Ovary (tissue), 10 donors: ENCODE measurements at places on chromosomes 3 and 15.

- no peak for DNase-seq
These were observed 32.1 kb upstream of the RFTN1 start for GRCh38 chr3:16545413-16546185.

GRCh38 chr3:43729707-43730414 lies 39.1 kb downstream of the ABHD5 start:
- DNase-seq: no peak

DNA sequence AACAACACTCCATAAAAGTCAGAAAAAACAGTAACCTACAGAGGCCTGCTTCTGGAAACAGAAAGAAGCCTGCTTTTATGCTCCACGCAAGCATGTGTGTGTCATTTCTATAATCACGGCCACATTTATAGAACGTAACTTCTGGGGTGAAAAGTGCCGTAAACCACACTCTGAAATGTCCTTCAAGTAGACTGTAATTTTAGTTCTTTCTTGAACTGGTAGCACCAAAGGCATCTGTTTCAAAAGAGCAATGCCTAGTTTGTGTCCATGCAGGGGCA lies 19.5 kb upstream of the CMTM7 start:
- DNase-seq: no peak

- DNase-seq: no peak
These were observed 235.2 kb downstream of the GREM1 start for GRCh38 chr15:32952901-32953532.

- no peak for DNase-seq
These were observed 322.6 kb downstream of the GABRG3 start for GRCh38 chr15:27293607-27294006.

DNA sequence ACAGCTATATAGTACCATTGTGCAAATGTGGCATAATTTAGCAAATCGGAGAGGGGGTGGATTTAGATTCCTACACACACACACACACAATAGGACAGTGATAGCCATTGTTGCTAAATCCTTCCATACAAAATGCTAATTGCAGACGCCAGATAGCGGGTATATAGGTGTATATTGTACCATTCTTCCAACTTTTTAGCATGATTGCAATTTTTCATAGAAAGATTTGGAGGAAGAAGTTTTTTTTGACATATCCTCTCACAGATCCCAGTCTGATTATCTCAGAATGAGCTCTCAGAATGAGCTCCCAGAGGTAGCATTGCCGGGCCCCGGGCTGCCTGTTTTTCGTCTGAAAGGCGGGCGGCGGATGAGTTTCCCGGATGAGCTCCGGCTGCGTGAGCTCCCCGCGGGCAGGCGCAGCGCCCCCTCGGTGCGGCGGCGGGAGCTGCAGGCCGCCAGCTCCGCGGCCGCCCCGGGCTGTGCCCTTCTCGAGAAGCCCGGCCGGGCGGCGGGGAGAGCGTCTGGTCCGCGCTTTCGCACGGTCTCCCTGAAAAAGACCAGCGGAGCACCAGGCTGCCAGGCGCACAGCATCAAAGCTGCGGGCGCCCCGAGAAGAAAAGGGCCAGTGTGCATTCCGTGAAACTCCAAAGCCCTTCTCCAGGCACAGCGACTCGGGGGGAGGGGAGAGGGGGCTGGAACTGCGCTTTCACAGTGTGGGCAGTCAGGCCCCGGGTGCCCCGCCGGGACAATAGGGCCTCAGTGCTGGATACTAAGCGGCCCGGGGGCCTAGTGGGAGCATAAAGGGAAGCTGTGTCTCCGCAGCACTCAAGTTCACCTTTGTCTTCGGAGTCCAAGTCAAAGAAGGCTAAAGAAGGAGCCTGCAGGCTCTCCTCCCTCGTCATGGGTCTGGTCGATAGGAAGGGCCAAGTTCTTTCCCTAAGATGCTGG lies 12.0 kb upstream of the SHC4 start:
- peak; percentile 70 for DNase-seq
